ENCODE measurements at places on chromosomes 6 and 20.

GRCh38 chr6:7138046-7138531, 30.3 kb downstream of the RREB1 start:
- DNase-seq = no peak

DNA sequence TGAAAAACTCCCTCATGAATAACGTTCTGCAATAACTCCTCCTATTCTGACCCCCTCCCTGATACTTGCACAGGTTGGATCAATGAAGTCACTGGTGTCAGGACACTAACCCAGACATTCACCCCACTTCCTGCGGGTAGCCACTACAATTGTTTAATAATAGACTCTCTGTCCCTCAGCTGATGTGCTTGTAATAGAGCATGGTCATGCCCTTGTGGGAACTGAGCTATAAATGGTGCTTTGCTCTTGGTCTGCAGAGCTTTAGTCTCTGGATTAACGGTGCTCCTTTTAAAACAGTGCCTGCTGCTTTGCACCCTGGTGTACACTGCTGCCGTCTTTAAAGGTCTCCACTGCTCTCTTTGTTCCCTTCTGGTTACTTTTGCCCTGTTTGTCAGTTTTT, 127.3 kb downstream of the BACH2 start:
- no peak for DNase-seq

DNA sequence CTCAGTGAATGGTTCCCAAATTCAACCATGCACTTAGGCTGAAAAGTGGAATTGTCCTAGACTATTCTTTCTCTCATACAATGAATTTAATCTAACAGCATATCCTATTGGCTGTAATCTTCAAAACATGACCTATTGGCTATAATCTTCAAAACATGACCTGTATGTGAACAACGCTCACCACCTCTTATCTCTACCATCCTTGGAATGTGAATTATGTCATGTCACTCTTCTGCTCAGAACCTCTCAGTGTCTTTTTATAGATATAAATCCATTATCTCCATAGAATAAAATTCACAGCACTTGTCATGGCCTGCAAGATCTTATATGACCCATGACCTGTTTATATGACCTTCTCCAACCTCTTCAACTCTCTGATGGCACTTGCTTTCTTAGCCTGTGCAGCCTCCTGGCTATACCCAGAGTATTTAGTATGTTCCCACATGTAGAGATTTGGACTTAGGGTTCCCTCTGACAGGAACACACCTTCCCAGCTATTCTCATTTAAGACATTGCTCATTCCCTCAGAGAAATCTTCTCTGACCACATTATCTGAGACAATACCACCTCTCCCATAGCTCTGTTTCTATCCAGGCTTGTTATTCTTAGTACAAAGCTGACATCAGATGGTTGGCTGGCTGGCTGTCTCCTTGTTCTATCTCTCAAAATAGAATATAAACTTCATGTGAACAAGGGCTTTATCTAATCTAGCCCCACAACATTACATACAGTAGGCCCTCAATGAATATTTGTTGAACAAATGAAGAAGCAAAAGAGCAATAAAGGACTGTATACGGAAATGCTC, 275.0 kb upstream of the PREP start:
- no peak for DNase-seq

GRCh38 chr20:21315138-21315537, 12.0 kb downstream of the XRN2 start:
- no peak for DNase-seq

DNA sequence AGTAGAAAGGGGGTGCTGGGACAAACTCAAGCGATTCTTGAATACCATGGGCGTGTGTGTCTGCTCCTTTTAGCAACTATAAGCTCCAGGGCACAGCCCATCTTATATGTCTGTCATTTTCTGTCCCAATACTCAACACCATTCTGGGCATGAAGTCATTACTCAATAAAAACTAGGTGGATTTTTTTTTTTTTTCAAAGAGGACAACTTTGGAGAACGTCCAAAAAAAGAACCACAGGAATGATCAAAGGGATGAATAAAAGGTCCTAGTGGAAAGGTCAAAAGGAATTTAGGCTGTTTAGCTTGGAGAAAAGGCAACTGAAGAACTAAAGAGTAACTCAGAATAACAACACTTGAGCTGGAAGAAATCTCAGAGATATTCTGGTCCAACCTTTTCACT, 24.4 kb downstream of the UQCC1 start:
- no peak for DNase-seq

- no peak for DNase-seq
These were observed 1.2 kb upstream of the ACSS1 start for GRCh38 chr20:25058847-25059810.

DNA sequence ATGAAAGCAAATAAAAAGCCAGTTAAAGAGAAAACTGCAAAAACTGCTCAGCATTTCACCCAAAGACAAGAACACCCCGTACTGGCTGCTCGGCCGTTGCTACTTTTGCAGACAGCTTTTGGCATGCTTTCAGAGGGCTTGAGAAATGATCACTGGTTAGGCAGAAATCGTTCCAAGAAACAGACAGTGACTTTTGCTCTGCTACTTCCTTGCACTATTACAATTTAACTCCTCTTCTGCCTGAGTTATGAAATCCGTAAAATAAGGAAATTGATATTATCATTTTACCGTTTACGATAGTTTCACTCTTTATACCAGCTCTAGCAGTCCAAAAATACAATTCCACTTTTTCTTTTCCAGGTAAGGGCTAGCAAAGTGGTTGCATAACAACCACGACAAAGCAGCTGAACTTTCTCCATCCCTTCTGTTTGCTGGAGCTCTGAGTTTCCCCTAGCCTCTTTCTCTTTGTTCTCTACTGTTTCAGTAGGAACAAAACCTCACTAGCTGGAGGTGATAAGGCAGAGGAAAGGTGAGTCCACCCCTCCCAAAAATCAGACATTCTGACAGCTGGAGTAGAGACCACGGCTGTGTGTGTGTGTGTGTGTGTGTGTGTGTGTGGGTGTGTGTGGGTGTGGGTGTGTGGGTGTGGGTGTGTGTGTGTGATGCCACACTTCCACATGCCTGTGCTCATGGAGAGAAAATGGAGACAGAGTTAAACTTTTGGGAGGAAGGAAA, 191.8 kb upstream of the RREB1 start:
- DNase-seq = no peak

DNA sequence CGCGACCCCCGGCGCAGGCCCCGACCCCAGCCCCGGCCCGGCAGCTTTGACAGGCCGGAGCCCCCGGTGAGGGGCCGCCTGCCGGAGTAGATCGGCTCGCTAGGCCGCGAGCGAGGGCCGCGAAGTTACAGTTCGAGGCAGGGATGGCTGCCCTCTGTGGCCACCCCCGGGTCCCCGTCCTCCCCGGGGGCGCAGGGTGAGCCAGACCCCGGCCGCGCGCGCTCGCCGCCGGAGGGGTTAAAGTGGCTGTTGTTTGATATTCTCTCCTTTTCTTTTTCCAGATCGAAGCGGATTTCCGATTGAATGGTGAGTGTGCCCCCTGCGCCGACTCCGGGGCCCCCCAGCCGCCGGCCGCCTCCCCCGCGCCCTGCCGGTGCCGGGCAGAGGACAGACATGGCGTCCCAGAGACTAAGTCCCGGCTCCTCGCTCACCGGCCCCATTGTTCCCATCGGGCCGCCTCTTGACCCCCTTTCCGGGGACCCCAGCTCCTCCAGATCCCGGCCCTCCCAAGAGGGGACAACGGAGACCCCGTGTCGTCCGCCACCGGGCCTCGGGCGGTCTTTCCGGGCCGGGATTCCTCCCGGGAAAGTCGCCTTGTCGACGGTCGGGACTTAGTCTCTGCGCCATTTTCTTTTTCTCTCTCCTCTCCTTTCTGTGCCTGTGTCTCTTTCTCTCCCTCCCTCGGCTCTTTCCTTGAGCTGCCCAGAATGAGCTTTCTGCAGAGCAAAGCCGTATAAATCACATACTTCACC, 704 bp downstream of the TOP1 start:
- peak; percentile 49 for DNase-seq

GRCh38 chr6:137776786-137777686, 90.0 kb upstream of the TNFAIP3 start:
- no peak for DNase-seq

DNA sequence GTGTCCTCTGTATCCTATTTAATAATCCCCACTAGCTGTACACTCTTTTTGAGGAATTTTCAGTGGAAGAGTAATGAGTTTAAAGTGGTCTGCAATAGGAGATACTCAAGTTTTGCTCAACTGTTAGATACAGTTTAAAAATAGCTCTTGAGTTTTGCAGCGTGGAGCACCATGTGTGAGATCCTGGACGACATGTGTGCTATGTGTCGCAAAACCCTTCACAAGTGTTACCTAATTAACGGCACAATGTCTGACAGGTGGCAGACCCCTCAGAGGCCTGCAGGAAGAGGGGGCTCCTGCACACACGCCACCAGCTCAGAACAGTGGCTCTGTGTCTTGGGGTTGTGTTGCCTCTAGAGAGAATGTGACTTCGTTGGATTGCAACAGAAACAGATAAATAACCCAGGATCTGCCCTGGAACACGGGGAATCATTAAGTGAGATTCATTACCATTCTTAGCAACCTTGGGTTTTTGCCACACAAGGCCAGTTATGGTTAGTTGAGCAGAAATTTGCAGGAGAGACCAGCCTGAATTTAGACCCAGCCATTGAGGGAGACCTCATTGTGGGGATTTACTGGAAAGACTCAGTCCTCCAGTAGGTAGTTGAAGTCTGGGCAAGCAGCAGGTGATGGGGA, 73.8 kb downstream of the SASH1 start:
- DNase-seq = no peak

GRCh38 chr6:138245751-138246150, 27.5 kb upstream of the PBOV1 start:
- no peak for DNase-seq

- DNase-seq = no peak
These were observed 37.5 kb downstream of the ELMO2 start for GRCh38 chr20:46368902-46369268.

GRCh38 chr20:61630391-61630650, 378.3 kb downstream of the CDH4 start:
- no peak for DNase-seq
